ENCODE measurements at places on chromosomes 6 and 20. TPM values are rescaled to one million over a fixed set of nuclear protein-coding genes. Genes with fewer than 3 reads are reported as not detected.

ANKRD66 gene
- not detected for total RNA-seq

TBC1D20 gene
- total RNA-seq, result 28.3 TPM

INSM1 gene
- total RNA-seq, result not detected

ZBTB24 gene
- 17.5 TPM for total RNA-seq

DSN1 gene
- total RNA-seq, result 36.0 TPM

SULF2 gene
- 0.79 TPM for total RNA-seq

BTNL2 gene
- not detected for total RNA-seq

TMEM74B gene
- total RNA-seq, result 0.45 TPM

TFAP2D gene
- not detected for total RNA-seq

KIF6 gene
- total RNA-seq, result not detected

DNA sequence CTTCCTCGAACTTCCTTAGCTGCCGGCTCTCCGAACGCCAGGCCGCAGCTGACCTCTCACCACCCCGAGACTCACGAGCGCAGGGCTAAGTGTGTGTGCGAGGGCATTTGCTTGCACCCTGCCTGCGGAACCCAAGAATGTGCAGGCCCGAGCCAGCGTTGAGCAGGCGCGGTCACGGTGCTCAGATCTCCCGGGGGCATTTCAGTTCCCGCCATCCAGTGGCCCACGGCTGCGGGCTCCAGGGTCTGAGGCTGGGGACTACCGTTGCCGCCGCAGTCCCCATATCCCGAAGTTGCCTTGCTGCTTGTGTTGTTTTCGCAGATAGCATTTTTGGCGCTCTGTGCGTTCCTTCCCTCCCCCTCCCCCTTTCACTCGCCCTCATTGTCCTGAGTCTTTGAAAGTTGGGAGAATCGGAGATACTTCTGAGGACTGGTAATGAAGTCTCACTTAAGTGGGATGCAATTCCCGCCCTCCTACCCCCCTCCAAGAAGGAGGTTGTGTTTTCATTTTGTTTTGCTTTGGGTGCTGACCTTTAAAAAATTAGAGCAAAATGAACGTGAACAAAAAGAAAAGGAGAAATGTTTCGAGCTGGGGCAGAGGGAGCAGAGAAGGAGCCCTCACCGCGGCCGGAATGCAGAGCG, 1.7 kb downstream of the NR2E1 start:
- H3K4me3 ChIP-seq, result no peak overlapping the region
- peaks cover 26% of the 10 kb centered on the region for H3K4me1 ChIP-seq
- H3K27ac ChIP-seq, result peak overlapping the region; percentile 19
- H3K36me3 ChIP-seq, result peaks cover 5% of the 10 kb centered on the region
- H3K27me3 ChIP-seq, result peaks cover 98% of the 10 kb centered on the region
- DNase-seq, result no peak

- H3K4me3 ChIP-seq, result no peak overlapping the region
- DNase-seq, result no peak
- no peaks in the 10 kb centered on the region for H3K36me3 ChIP-seq
- H3K27ac ChIP-seq, result no peak overlapping the region
- H3K27me3 ChIP-seq, result peaks cover 2% of the 10 kb centered on the region
Measured at GRCh38 chr20:52593654-52594053, 378.5 kb upstream of the TSHZ2 start.

- DNase-seq, result no peak
- H3K27ac ChIP-seq, result no peak overlapping the region
- H3K36me3 ChIP-seq, result no peaks in the 10 kb centered on the region
- no peaks in the 10 kb centered on the region for H3K4me1 ChIP-seq
Measured at GRCh38 chr6:48369100-48369499, 258.1 kb upstream of the PTCHD4 start.

GRCh38 chr6:2378891-2379652, 133.7 kb upstream of the GMDS start:
- peak overlapping the region; percentile 40 for H3K27ac ChIP-seq
- H3K36me3 ChIP-seq, result no peaks in the 10 kb centered on the region
- DNase-seq, result no peak
- H3K4me3 ChIP-seq, result no peak overlapping the region

DNA sequence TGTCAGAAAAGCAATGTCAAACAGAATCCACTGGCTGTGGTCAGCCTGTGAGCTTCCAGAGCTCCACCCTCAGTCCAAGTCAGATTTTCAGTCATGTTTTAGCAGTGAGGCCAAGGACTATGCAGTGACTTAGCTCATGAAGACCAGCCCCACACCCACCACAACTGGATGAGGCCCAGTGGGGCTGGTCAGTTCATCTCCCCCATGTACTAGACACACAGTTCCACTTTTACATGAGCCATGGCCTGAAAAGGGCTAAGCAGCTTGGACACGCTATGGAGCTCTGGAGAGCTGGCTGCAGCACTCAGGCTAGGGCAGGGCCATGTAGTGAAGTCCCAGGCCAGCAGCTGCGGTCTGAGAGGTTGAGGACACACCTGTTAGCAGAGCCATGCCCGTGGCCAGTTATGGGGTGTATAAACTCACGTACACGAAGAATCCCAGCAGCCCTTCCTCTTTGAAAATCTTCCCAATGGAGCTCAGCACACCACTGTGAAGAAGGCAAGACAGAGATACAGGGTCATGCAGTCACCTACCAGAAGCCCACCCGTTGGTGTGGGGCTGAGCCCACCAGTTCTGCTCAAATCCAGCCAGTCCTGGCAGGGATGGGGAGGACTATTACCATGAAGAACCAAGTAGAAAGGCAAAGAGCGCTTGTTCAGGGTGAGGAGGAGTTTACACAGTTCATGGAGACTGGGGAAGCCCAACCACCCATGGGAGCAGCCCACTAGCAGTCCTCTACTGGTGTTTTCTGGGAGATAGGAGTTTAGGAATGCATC, 10.6 kb downstream of the MTCH1 start:
- no peak overlapping the region for H3K27ac ChIP-seq
- no peak overlapping the region for H3K4me3 ChIP-seq
- H3K4me1 ChIP-seq, result peaks cover 10% of the 10 kb centered on the region
- peaks cover 49% of the 10 kb centered on the region for H3K36me3 ChIP-seq
- no peak for DNase-seq
- no peaks in the 10 kb centered on the region for H3K27me3 ChIP-seq

DNA sequence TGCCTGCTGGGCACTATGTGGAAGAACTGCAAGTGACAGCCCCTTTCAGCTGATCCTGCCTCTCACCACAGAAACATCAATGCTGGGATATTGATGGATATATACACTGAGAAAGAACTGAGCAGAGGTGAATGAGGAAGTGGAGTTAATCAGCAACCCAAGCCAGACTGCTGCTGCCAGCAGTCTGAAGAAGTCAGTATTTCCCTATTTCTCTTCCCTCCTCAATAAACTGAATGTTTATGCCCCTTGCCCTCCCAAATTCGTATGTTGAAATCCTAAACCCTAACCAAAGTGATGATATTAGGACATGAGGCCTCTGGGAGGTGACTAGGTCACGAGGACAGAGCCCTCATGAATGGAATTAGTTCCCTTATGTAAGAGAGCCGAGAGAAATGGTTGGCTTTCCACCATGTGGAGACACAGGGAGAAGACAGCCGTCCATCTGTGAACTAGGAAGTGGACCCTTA, 76.3 kb downstream of the CDK19 start:
- H3K4me1 ChIP-seq, result no peaks in the 10 kb centered on the region
- H3K4me3 ChIP-seq, result no peak overlapping the region
- no peak overlapping the region for H3K27ac ChIP-seq
- H3K27me3 ChIP-seq, result no peaks in the 10 kb centered on the region

DNA sequence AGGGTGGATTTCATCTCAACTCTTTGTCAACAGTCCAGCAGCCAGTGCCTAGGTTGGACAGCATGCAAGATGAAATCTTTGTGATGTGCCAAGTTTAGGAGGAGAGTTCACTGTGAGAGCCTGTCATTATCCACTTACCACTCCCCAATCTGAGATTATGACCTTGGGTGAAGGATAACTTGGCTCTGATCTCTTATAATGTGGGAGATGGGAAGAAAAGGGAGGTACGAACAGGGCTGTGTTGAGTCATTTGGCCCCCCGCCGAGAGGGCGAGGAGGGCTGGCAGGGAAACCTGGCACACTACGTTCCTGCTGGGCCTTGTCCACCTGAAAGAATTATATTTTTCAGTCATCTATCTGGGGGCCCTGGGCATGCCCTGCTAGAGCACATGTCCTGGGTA, 35.8 kb downstream of the LAMA4 start:
- H3K36me3 ChIP-seq, result no peaks in the 10 kb centered on the region
- H3K27ac ChIP-seq, result no peak overlapping the region
- no peak for DNase-seq
- no peak overlapping the region for H3K4me3 ChIP-seq
- peaks cover 67% of the 10 kb centered on the region for H3K27me3 ChIP-seq

DNA sequence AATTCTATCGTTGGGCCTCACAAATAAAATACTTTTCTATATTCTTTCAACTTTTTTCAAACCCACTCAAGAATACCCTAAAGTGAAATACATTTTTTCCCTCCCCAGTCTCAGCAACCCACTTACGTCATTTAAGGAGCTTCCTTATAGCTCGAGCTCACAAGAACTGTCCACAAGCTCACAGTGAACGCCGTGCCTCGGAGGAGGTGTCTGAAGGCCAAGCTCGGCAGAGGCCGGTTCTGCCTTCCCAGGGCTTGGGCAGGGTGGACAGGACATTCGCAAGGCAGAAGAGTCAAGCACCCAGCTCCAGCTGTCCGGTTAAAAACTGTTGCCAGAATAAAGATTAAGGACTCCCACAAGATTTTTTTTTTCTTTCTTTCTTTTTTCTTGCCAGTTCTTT, 802.3 kb downstream of the QKI start:
- H3K36me3 ChIP-seq, result no peaks in the 10 kb centered on the region
- H3K27me3 ChIP-seq, result no peaks in the 10 kb centered on the region
- DNase-seq, result no peak
- no peaks in the 10 kb centered on the region for H3K4me1 ChIP-seq
